ENCODE measurements at places on chromosomes 6 and 20.

- DNase-seq: peak; percentile 55
These were observed 44.5 kb downstream of the NCOA7 start for GRCh38 chr6:125835221-125835744.

DNA sequence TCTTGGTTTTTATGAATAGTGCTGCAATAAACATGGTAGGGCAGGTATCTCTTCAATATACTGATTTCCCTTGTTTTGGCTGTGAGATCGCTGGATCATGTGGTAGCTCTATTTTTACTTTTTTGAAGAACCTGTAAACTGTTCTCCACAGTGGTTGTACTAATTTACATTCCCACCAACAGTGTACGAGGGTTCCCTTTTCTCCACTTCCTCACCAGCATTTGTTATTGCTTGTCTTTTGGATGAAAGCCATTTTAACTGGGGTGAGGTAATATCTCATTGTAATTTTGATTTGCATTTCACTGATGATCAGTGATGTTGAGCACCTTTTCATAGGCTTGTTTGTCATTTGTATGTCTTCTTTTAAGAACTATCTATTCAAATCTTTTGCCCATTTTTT lies 8.0 kb upstream of the ARG1 start:
- DNase-seq: no peak

DNA sequence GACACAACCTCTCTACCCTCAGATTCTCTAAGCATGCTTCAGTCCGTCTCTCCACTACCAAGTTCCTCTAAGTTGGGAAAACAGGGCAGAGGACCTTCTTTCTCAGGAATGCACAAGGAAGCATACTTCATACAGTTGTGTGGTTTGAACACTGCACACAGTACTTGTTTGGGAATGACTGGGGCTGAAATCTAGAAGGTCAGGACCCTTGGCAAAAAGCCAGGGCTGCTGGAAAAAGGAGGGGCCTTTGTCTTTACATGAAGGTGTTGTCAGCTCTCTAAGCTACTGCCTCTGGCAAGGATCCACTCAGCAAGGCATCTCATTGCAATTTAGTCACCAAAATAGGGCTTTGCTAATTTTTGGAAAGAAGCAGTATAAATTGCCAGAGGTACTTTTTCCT lies 20.7 kb upstream of the HEY2 start:
- no peak for DNase-seq

DNA sequence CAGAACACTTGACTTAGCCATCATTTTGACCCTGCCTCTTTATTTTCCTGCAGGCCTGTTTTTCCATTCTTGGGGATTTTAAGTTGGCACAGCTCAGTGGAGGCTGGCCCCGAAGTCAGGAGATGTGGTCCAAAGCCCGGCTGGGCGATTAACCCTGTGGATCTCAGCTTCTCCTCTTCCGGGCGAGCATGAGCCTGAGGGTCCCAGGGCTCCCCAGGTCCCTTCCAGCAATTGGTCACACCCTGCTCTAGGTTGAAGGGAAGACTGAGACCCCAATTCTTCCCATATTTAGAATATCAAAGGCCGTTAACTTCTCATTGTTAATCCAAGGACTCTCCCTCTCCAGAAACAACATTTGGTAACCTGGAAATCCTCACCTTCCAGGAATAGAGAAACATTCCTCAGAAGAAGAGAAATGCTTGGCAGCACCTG lies 2.3 kb downstream of the THBS2 start:
- DNase-seq: no peak

DNA sequence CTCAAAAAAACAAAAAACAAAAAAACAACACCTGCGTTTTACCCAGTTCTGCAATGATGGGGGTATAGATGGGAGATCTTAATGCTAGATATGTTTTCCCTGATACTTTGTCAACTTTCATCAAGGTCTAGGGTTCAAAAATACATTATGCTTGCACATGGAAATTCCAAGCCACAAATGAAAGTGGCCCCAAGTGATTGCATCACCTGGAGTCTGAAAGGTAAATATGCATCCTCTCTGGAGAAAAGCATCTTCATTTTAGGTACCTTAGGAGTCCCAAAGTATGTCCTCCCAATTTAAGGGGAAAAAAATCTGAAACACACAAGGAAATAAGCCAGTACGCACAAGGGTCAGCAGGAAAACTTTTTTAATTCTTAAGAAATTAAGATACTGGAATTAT lies 12.6 kb upstream of the ZC3H12D start:
- no peak for DNase-seq

DNA sequence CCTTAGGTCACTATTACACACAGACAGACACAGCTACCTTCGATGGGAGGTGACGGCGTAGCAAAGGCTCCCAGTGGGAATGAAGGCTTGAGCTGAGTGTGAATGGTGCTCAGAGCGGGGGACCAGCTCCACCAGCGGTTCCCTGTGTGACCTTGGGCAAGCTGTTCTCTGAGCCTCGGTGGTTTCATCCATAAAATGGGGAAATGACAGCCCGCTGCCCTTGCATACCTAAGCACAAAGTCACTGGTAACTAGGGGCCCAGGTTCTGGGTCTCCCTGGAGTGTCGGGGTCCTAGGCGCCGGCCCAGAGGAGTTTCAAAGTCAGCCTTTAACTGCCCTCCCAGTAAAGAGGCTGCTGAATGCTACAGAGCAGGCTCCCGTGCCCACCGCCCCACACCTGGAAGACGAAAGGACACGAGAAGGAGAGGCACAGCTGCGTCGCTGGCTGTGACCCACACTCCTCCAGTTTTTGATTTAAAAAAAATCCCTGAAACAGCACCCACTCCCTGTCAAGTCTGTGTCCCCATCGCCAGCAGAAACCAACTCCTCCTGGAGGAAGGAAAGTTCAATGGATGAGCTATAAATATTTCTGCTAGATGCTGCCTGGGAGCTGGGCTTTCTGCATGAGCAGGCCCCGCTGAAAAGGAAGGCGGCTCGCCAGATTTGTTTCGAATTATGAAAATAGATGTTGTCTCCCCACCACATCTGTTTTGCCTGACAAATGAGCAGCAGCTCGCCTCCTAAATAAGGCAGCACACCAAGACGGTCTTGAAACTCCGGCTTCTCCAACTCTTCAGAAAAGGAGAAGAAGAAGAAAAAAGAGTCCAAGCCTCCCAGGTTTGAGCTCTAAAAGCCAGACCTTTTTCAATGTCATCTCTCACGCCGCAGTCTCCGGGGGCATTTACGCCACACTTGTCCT lies 27.4 kb downstream of the PMEPA1 start:
- no peak for DNase-seq

- no peak for DNase-seq
These were observed 12.2 kb upstream of the RSPH3 start for GRCh38 chr6:159012201-159012600.

- DNase-seq: no peak
These were observed 33.2 kb downstream of the PHACTR1 start for GRCh38 chr6:12749531-12750379.

DNA sequence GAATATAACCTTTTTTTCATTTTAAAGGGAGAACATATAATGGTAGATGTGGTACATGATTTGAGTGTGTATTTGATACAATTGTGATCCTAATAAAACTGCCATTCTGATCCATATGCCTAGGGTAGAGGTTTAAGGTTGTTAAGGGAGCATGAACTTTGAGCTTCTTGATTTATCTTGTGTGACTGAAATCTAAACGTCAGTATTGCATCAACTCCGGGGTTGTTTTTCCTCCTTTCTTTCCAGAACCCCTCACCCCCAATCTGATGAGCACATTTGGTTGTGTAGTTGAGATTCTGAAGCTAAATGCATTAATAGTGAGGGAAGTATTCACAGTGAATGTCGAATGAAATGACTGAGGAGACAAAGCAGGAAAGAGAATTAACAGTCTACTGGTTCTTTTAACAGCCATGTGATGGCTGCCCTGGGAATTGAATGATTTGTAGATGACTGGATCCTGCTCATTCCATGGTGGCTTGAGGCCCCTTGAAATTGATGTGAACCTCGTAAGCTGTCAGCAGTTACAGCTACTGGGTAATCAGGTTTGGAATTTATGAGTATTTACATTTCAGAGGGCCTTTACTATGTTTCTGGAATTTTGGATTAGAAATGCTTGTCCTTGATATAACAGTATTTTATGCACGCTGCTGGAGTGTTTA lies 44.8 kb downstream of the FARS2 start:
- peak; percentile 24 for DNase-seq

DNA sequence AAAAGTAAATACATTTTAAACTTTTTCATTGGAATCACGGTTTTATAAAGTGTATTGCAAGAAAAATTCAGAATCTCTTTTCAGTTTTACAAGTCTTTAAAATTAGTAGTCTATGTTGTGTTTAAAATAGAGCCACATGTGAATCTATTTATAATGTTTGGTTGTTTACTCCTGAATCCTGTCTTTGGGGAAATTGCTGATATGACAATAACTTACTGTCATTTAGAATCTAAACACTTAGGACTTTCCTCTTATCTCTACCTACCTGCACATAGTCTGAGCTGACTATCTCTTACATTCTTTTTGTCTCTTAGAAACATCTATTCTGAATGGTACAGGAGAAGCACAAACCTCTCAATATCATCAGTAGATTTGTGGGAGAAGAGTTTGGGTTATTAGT lies 4.1 kb upstream of the SRSF12 start:
- no peak for DNase-seq

GRCh38 chr6:156699017-156699421 lies 78.2 kb upstream of the ARID1B start:
- peak; percentile 25 for DNase-seq

- no peak for DNase-seq
These were observed 115.6 kb downstream of the MAP3K7 start for GRCh38 chr6:90471263-90471662.

- DNase-seq: no peak
These were observed 98.1 kb upstream of the AKAP12 start for GRCh38 chr6:151141685-151142084.

DNA sequence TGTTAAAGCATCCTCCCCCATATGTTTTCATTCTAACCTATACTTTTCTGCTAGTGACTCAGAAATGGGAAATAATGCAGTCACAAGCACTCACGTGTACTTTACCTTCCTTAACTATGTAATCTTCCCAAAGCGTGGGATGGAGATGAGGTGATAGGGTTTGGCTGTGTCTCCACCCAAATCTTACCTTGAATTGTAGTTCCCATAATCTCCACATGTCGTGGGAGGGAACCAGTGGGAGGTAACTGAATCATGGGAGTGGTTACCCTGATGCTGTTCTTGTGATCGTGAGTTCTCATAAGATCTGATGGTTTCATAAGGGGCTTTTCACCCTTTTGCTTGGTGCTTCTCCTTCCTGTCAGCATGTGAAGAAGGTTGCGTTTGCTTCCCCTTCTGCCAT lies 35.4 kb downstream of the AGPAT4 start:
- DNase-seq: no peak

- no peak for DNase-seq
These were observed 409.4 kb upstream of the SASH1 start for GRCh38 chr6:147933224-147933623.

- DNase-seq: peak; percentile 90
These were observed 62.3 kb upstream of the SNX9 start for GRCh38 chr6:157760589-157761330.

DNA sequence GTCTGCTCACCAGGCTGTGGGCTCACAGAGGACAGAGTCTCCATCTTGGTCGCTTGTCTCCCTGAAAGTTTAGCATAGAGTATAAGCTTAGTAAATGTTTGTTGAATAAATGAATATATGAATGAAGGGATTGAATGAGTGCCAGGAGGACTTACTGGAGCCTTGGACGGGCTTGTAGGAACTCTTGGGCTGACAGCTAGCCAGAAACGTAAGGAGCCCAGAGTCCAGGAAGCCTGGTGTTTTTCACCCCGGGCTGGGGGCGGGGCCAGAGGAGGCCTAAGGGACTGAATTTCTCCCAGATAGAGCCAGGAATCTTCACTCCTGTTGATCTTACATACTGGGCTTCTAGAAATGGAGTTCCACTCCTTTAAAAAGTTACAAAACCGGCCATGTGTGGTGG lies 68.5 kb upstream of the SRSF6 start:
- DNase-seq: no peak
